Muscle of back (tissue), 13 donors: ENCODE measurements at places on chromosomes 4 and X. TPM values are rescaled to one million over a fixed set of nuclear protein-coding genes. Genes with fewer than 3 reads are reported as not detected.
A peak's percentile ranks its signal among the peaks of the same experiment; 100 is the strongest.

DNA sequence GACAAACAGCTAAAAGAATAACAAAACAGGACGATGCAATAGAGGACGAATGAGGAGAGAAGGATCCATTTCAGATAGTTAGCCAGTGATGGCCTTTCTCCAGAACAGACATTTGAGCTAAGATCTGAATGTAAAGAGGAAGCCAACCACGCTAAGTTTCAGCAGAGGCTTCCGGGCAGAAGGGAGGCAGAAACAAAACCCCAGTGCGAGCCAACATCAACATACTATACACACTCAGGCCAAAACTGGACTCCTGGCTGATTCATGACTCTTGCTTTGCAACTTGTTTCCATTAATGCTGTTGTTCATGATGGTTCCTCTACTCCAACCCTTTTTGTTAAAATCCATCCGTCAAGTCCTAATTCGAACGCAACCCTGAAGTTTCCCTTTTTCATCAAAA is 730.3 kb downstream of the TRIML1 start:
- no peak for DNase-seq

GRCh38 chrX:72663737-72664136 is 50.4 kb downstream of the PHKA1 start:
- DNase-seq = no peak

DNA sequence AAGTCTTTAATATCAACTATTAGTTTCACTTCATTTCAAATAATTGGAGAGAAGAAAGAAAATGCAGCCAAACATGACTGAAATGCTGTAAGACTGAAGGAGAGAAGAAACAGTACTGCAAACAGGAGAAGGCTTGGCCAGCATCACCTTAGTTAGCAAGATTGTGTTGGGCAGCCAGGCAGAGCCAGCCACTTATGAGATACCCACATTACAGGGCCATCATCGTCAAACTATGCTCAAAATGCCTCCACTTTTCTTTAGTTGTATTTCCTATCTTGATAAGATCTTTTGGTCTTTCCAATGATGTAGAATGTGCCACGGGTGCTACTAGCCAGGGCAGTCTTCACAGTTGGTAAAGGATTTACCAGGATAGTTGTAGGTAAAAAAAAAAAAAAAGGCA is 10.9 kb upstream of the IRF2 start:
- DNase-seq = no peak

- DNase-seq = no peak
These were observed 758.8 kb downstream of the STIM2 start for GRCh38 chr4:27619435-27619834.

GRCh38 chrX:51837451-51837850 is 56.0 kb upstream of the MAGED1 start:
- no peak for DNase-seq

DNA sequence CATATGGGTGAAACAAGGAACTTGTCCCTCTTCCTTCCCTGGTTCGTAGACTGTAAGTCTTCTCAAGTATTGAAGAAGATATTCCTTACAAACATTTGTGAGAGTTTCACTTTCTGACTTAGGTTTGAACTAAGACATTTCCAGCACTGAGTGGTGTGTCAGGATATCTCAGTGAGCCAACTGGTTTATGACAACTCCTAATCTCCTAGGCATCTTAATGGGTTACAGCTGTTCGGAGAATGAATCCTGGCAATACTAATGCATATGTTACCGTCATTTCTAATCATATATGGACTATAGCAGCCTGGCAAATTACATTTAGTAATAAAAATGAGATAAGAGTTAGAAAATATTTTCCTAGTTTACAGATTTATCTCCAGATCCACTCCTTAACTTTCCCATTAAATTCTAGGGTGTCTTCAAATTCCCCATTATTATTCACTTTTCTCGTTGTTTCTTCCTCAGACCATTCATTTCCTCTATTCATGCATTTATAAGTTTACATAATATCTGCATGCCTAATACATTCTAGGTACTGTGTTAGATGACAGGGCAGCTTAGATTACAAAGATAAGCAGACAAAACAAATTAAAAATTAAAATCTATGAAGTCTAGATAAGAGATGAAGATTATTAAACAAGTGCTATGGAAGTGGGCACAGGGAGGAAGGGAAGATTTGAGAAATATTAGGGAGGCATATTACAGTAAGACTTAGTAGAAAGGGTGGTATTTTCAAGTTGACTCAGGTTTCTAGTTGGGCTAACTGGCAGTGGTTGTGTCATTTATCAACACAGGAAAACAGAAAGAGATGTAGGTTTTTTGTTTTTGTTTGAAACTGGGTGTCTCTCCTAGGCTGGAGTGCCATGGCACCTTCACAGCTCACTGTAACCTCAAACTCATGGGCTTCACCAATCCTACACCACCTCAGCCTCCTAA is 173.9 kb downstream of the WDFY3 start:
- peak; percentile 71 for DNase-seq

- DNase-seq = no peak
These were observed 58.0 kb upstream of the CCSER1 start for GRCh38 chr4:90069151-90069550.

Gene GPC3
- 386 TPM for polyA plus RNA-seq

Gene PARM1
- polyA plus RNA-seq = 108 TPM

Gene MGAT4D
- polyA plus RNA-seq = not detected

Gene EMD
- polyA plus RNA-seq = 45.6 TPM

GRCh38 chrX:72620550-72621145 is 48.0 kb upstream of the HDAC8 start:
- DNase-seq = no peak

DNA sequence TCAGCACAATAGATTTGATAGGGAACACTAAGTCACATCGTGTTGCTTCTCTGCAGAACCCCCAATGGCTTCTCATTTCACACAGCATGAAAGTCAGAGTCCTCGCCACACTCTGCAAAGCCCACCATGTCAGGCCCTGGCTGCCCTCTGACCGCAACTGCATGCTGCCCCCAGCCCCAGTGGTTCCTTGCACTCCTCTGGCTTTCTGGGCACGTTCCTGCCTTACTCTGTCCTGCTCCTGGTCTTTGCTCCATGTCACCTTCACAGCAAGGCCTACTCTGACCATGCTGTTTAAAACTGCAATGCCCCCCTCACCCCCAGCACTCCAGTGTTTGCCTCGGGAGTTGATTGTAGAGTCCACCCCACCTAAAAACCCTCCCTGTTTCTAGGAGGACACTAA is 78.1 kb downstream of the EVC start:
- DNase-seq = no peak

DNA sequence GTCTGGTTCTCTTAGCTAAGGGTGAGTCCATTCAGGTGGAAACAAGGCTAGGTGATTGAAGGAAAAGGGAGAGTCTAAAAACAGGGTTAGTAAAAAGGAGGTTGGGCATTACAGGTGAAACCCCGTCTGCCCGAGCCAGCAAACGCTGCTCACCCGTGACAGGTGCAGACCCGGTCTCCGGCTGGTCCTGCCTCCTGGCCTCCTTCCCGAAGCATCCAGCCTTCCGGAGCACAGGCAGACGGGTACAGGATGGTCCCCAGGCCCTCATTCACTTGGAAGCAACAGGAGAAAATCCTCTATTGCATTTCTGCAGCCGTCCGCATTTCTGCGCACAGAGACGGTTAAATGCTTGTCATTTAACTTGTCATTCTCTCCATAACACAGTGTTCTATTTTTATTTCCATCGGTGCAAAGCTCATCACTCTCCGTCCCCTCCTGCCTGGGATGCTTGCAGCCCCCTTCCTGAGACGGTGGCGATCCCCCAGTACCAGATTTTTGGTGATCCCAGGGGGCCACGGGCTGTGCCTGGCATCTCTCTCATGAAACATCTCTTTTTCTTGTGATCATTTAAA is 90.8 kb upstream of the PPP2R3B start:
- DNase-seq = no peak

DNA sequence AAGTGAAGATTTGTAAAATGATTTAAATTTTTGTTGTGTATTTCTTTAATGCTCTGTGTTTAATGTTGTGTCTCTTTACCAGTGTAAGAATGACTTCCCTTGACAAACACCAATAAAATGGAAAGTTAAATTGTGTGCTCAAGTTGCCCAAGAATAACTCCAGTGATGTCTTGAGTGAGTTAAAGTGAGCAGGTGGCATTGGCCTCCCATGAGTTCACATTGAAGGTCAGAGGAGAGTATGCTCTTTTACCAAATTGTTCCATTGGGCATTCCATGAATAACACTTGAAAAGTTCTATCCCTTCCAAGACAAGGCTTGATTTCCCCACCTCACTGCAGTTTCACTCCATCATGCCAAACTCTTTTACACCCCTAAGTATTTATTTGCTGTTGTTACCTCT is 4.5 kb downstream of the ANXA5 start:
- DNase-seq = no peak

DNA sequence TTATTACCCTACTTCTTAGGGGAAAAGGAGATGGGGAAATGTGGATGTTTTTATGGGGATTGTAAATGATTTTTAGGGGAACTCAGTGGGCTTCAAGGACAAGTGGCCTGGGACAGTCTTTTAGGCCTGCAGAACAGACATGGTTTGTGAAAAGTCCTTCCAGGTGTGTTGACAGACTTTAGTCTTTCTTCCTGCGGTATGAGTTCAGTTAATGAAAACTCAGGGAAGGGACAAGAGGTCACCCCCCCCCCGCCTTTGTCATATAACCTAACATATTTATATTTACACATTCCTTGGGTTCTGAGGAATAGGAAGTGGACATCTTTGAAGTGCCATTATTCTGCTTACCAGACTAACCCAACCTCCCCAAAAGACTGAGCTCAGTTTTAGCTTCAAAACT is 31.8 kb downstream of the METAP1 start:
- no peak for DNase-seq

- no peak for DNase-seq
These were observed 109.3 kb downstream of the ADRA2C start for GRCh38 chr4:3875466-3875865.

Gene CXCL8
- polyA plus RNA-seq = 2.1 TPM

- DNase-seq = no peak
These were observed 922.6 kb upstream of the PABPC4L start for GRCh38 chr4:135124196-135124595.

DNA sequence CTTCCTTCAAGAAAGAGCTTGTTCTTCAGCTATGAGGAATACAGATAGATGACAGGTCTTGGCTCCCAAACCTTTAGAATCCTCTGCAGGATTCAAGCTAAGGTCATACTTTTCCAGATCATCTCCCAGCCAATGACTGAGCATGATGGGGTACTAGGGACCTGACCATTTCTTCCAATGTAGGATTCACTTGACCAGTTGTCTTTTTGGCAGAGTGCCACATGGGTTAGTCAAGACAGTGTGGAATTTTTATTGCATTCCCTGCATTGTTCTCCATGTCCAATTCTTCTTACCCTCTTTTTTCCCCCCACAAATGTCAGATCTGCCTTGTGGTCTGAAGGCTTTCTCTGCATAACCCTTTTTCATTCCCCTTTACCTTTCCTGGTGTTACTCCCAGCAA is 99.5 kb downstream of the CCSER1 start:
- no peak for DNase-seq

GRCh38 chr4:75069493-75070074 is 136.7 kb downstream of the PARM1 start:
- no peak for DNase-seq

Gene SEPTIN11
- 241 TPM for polyA plus RNA-seq

Gene NSUN7
- 0.67 TPM for polyA plus RNA-seq

GRCh38 chr4:38023347-38024205 is 63.4 kb downstream of the PTTG2 start:
- no peak for DNase-seq

DNA sequence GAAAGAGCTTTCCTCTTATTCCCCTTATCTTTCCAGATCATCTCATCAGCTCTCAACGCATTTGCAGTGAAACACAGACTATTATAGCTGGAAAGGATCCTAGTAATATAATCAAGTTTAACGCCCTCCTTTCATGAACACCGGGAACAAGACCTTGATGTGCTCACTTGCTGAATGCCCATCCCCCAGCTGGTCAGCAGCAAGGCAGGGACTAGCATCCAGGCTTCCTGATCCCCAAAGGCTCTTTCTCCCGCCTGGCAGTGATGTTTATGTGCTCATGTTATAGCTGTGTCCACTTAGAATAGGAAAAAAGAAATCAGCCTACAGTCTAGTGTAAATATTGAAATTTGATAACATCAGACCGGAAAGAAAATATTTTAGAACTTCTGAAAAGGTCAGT is 24.6 kb downstream of the GPC4 start:
- DNase-seq = no peak
